ENCODE measurements at places on chromosomes 4 and X. TPM values are rescaled to one million over a fixed set of nuclear protein-coding genes. Genes with fewer than 3 reads are reported as not detected.

TEX13C gene
- total RNA-seq = not detected

GRCh38 chr4:4549534-4549933, 7.7 kb upstream of the STX18 start:
- DNase-seq = no peak

- no peak for DNase-seq
Observed at GRCh38 chr4:94603170-94603747, 151.5 kb downstream of the PDLIM5 start.

GRCh38 chrX:20101934-20102581, 14.6 kb downstream of the MAP7D2 start:
- no peak for DNase-seq

DNA sequence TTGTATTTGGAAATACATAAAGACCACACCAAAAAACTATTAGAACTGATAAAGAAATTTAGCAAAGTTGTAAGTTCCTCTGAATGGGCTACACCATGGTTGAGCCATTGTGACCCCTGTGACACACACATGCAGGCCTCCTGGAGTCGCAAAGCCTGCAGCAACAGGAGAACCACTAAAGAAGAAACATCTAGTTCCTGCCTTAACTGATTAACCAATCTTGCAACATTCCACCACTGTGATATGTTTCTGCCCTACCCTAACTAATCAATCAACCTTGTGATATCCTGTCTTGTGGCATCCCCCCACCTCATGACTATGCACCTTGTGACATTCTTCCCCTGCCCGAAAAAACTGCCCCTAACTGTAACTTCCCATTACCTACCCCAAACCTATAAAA, 401.8 kb downstream of the PRDM5 start:
- no peak for DNase-seq

- DNase-seq = no peak
Observed at GRCh38 chr4:53694666-53695065, 103.4 kb upstream of the LNX1 start.

DNA sequence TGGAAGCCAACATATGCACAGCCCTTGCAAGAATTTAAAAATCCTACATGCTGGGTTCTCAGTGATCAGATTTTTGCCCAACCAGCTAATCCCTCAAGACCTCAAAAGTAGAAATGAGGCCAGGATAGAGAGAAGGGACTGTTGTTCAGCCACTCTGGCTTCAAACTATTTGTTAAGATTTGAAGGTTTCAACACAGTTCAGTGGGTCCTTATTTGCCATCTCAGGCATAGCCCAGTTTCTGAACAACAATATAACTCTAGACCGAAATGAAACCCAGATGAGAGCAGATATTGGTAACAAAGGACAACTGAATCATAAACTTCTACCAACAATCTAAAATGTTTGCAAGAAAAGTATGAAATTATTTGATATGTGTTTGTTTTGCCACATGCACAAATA, 237.3 kb downstream of the NR3C2 start:
- no peak for DNase-seq

Measured in psoas muscle (tissue), 8 donors.